T-helper 1 cell treated with Interleukin-12 subunit alpha and Interleukin-12 subunit beta and Interleukin-4 antibody, amounts not matched to agents 30 ng/mL and 1 ng/mL, for 36 hours (primary cell): ENCODE measurements at places on chromosomes 12 and 14. TPM values are rescaled to one million over a fixed set of nuclear protein-coding genes. Genes with fewer than 3 reads are reported as not detected.

RAB15 gene
- 5.7 and 6.3 TPM in 2 replicates for total RNA-seq

TCL1B gene
- not detected in 2 replicates for total RNA-seq

P2RX7 gene
- 12.0 and 14.5 TPM in 2 replicates for total RNA-seq

PLEKHG7 gene
- not detected in 2 replicates for total RNA-seq

TAS2R13 gene
- total RNA-seq: 2.0 and 2.8 TPM in 2 replicates

AP4S1 gene
- 7.3 and 8.1 TPM in 2 replicates for total RNA-seq

RFLNA gene
- not detected in 2 replicates for total RNA-seq

GLT1D1 gene
- 0.22 and 0.56 TPM in 2 replicates for total RNA-seq

NOVA1 gene
- total RNA-seq: 0.24 and 0.39 TPM in 2 replicates

LIN52 gene
- total RNA-seq: 17.2 and 18.1 TPM in 2 replicates

KLHDC1 gene
- 2.0 and 2.5 TPM in 2 replicates for total RNA-seq

INTS13 gene
- 37.4 and 37.7 TPM in 2 replicates for total RNA-seq

KLHL33 gene
- total RNA-seq: 0.07 TPM in 1 of 2 replicates, not detected in the other

SLC17A8 gene
- not detected in 2 replicates for total RNA-seq

CCDC88C gene
- total RNA-seq: 189 and 196 TPM in 2 replicates

DIO3 gene
- not detected in 2 replicates for total RNA-seq

TMEM179 gene
- 0.15 and 0.25 TPM in 2 replicates for total RNA-seq

NTF3 gene
- not detected in 2 replicates for total RNA-seq

FGF23 gene
- total RNA-seq: not detected in 2 replicates

TRHDE gene
- total RNA-seq: not detected in 2 replicates

CFAP251 gene
- total RNA-seq: 0.96 and 1.3 TPM in 2 replicates

ENDOU gene
- total RNA-seq: not detected in 2 replicates

KCNK13 gene
- 0.07 TPM in 1 of 2 replicates, not detected in the other for total RNA-seq

KRT72 gene
- 1.6 and 1.7 TPM in 2 replicates for total RNA-seq

GLT8D2 gene
- 0.12 and 0.24 TPM in 2 replicates for total RNA-seq

CLEC2B gene
- total RNA-seq: 46.4 and 48.9 TPM in 2 replicates

CLEC6A gene
- total RNA-seq: not detected in 2 replicates

MYO1A gene
- 1.4 and 1.5 TPM in 2 replicates for total RNA-seq

FAM181A gene
- not detected in 2 replicates for total RNA-seq

KRT5 gene
- not detected in 2 replicates for total RNA-seq

CELA1 gene
- total RNA-seq: 0.22 TPM in 1 of 2 replicates, not detected in the other
